DMS 273 treated with DMSO at 0.1 percent for 48 hours (cell line): ENCODE measurements at places on chromosomes 7 and 10.

DNA sequence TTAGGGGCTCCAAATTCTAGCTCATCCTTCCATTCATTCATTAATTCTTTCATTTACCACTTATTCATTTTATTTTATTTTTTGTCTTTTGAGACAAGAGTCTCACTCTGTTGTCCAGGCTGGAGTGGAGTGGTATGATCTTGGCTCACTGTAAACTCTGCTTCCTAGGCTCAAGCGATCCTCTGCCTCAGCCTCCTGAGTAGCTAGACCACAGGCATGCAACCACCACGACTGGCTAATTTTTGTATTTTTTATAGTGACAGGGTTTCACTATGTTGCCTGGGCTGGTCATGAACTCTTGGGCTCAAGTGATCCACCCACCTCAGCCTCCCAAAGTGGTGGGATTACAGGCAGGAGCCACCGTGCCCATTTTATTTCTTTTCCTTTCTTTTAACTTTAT, 31.6 kb downstream of the FGF8 start:
- no peak for DNase-seq

- DNase-seq, result no peak
These were observed 10.6 kb upstream of the CPVL start for GRCh38 chr7:29156907-29157452.

DNA sequence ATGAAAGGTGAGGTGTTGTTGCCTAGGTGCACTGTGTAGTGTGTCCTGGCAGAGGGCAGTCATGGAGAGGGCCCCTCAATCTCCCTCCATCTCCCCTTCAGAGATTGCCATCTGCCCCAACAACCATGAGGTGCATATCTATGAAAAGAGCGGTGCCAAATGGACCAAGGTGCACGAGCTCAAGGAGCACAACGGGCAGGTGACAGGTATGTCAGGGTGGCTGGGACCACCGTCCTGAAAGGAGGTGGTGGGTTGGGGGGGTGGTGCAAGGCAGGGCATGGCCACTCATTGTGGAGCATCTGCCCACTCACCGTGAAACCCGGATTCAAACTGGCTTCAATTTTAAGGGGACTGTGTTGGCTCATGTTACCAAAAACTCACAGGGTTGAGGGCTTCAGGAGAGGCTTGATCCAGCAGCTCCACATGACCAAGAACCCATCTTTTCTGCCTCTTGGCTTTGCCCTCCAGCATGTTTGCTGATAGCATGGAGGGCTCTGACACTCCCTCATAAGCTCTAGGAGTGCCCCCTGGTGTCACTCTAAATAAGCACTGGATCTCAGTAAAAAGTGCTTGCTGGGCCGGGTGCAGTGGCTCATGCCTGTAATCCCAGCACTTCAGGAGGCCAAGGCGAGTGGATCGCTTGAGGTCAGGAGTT, 12.2 kb downstream of the ARPC1B start:
- DNase-seq, result no peak

GRCh38 chr10:37727491-37728352, 129.7 kb downstream of the ZNF248 start:
- no peak for DNase-seq
